NCI-H1694 treated with DMSO at 0.1 percent for 48 hours (cell line): ENCODE measurements at places on chromosomes 5 and 9.

DNA sequence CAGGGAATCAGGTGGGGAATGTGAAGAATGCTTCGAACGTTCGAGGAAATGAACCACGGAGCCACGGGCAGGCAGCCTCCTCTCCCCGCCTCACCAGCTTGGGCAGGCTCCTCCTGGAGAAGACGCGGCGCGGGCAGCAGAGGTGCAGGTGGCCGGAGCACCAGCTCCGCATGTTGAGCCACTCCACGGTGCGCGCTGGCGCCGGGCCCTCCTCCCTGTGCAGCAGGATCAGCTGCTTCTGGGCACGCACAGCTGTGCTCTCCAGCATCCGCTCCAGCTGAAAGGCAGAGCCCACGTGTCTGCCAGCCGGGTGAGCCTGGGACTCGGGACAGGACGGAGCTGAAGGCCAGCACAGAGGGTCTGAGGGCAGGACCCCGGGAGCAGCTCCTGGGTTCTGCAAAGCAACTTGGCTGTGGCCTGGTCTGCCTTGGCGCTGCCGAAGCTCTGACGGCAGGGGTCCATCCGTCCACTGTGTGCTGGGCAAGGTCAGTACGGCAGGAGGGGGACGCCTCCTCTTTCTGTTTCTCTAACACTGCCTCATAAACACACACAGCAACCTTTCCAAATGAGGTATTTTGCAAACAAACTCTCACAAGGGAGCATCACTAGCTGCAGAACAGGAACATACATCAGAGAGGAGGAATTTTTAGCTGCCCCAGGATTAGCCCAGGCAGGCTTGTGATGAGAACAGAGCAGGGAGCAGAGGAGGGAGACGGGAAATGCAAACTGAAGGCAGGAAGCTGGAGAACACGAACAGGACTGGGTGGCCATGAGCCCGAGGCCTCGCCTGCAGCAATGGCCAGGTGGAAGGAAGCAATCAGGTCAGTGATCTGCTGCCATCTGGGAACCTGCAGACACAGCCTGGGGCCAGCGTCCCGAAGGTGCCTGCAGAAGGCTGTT, 20.1 kb upstream of the NSMF start:
- no peak for DNase-seq

DNA sequence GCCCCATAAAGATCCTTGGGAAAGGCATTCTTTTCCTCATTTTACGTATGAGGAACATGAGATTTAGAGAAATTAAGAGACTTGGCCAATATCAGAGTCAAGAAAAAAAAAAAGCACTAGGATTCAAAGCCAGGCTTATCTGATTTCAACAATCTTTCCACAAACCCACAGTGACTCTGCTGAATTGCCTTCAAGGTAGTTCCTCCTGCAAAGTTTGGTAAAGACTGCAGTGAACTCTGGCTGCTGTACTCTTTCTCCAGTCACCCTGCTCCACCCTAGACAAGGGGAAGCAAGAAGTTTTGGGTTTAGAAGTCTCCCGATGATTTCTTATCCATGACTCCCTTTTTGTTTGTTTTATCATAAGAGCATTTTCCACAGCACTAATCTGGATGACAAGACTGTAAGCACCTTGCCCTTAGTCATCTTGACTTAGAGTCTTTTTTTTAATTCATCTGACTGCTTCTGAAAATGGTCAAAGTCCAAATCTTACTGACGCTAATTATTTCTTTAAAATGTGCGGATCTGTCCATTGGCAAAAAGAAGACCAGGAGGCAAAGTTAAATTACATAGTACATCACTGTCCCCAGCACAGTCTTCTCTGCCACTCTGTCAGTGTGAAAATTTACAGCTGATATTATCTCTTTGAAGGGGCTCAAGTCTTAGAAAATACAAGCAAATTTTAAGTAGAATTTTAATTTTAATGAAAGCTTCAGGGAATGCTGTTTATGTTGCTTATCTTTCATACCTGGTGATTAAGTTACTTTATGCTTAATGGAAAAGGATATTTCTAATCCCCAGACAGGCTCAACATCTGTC, 180.1 kb downstream of the TTLL11 start:
- DNase-seq: no peak

GRCh38 chr5:133423618-133424282, 188.6 kb downstream of the FSTL4 start:
- DNase-seq: peak; percentile 26

- DNase-seq: no peak
Measured at GRCh38 chr5:109239456-109239855, 170.3 kb downstream of the PJA2 start.
